ENCODE measurements at places on chromosomes 7 and 10.

DNA sequence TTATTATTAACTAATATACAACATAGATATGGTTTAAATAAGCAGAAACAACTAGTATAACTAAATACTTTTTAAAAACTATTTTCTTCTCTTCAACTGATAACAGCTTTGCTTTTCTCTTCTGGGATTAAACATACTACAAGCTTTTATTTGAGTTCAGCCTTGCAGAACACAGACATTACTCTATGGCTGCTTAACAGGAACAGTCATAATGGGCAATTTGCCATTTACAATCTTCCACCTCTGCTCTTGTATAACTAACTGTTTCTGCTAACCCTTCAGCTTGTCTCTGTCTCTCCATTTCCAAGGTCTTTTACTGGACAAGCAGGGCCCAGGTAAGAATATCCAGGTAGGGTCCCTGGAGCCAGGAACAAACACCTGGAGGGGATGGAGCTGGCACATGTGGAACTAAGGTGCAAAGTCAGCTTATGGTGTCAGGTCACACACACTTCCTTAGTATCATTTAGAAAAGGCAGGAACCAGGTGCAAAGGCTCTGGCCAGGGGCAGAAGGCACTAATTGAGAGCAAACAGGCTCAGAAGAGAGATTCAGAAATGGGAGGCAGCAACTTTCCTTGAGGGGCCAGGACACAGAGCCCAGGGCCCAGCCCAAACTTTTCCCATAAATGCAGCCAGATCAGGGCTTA lies 93.1 kb downstream of the STRA8 start:
- peak; percentile 75 for DNase-seq

GRCh38 chr7:117248829-117249228 lies 74.0 kb downstream of the WNT2 start:
- no peak for DNase-seq

DNA sequence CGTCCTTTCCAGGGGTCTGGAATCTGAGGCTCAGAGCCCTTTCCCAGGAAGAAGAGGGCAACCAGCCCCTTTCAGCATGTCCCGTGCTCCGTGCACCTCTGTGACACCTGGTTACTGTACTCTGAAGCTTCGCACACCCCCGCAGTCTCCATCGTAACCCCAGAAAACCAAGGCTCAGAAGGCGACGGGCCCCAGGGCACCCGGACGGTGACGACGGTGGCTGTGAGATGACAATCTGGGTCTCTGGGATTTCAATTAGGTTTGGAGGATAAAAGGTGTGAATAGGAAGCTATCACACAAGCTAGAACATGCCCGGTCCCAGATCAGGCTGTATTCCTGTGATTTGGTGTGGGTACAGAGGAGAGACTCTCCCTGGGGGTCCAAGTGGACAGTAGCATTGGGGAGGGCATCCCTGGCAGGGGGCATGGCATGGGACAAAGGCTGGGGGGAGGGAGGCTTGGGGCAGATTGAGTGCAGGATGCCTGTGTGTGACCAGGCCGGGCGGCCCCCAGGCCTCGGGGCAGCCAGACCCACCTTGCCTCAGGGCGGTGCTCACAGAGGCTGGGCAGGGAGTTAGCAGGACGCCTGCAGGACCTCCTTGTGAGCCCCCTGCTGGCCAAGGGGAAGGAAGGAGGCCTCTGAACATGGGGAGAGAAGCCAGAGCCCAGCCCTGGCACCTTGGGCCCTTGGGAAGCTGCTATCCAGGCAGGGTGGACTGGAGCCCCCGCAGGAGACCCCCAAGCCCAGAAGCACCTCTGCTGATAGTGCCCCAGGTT lies 23.4 kb upstream of the PSMG3 start:
- peak; percentile 23 for DNase-seq

DNA sequence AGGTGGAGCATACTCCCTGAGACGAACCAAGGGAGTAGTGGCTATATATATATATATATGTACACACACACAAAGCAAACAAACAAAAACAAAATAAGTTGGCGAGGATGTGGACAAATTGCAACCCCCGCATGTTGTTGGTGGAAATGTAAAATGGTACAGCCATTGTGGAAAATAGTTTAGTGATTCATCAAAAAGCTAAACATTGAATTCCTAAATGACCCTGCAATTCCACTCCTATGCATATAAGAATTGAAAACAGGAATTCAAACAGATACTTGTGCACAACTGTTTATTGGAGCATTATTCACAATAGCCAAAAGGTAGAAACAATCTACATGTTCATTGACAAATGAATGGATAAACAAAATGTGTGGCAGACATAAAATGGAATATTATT lies 407.9 kb downstream of the KCNMA1 start:
- DNase-seq = no peak

GRCh38 chr10:23630376-23630775 lies 191.5 kb downstream of the OTUD1 start:
- peak; percentile 22 for DNase-seq

DNA sequence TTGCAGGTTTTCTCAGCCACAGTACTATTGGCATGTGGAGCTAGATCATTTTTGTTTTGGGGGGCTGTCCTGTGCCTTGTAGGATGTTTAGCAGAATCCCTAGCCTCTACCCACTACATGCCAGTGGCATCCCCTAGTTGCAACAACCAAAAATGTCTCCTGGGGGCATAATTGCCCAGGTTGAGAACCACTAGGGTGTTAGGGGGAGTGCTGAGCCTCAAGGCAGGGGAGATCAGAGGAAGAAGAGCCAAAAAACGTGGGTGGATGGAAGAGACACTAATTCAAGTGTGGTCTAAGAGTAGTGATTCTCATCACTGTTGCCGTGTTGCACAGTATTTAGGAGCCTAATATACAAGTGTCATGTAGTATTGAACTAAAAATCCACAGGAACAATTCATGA lies 31.7 kb upstream of the CCNY start:
- DNase-seq = no peak

DNA sequence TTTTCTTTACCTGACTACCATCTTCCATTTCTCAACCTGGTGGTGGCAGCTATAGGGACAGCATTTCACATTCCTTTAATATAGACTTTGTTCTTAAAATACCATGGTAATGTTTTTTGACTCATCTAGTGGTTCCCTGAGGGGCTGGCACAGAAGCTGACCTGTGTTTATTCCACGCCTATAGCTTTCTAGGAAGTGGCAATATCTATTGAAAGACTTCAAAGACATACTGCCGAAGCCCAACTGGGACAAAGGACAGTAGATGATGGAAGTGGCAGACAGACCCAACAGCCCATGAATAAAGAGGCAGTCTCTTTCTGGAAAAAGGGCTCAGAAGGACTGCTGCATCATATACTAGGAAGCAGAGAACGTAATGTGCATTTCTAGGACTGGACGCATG lies 11.2 kb downstream of the SUN3 start:
- DNase-seq = no peak

DNA sequence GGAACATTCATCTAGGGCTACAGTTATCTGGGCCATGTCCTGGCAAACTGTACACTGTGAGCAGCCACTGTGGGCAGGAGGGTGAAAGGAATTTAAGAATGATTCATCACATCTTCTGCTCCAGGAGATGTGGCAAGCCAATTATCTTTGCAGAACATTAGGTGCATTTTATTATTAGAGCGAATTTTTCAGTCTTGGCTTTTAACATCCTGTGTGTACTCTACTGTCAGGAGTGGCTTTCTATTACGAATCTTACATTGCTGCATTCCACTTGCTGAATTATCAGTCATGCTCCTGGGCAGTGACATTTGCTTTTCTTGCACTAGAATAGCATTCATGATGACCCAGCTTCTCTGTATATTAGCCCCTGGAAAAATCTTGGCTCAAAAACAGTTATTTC lies 109.2 kb upstream of the TARP start:
- DNase-seq = no peak

DNA sequence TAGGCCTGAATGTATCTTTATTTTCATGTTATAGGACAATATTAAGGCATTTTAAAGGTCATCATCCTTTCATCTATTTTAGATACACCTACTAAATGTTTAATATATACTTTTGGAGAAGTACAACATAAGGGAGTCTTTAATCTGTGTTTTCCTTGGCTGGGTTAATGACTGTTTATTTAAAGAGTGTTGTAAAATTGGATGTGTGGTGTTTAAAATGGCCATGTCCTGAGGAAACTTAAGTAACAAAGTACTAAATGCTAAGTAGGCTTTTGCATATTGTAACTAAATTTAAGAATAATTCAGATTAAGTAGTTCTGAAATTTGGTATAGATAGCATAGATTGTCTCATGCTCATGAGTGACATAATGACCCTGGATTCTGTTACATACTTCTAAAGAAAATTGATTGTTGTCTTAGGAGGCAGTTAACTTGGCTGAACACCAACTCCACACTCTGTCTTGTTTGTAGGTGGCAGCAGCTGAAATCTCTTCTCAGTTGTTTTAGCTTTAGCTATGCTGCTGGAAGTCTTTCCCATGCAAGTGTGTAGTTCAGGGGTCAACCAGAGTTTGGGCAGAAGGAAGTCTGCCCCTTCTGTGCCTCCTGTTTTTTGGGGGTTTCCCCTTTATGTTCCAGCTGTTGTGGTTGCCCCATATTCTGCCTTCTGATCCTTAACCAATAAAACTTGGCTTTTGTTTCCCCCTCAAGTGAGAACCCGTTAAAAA lies 29.2 kb downstream of the DLD start:
- DNase-seq = no peak

GRCh38 chr7:117185124-117185523 lies 137.7 kb downstream of the WNT2 start:
- no peak for DNase-seq

- no peak for DNase-seq
These were observed 27.3 kb downstream of the CSTF2T start for GRCh38 chr10:51672039-51672535.

DNA sequence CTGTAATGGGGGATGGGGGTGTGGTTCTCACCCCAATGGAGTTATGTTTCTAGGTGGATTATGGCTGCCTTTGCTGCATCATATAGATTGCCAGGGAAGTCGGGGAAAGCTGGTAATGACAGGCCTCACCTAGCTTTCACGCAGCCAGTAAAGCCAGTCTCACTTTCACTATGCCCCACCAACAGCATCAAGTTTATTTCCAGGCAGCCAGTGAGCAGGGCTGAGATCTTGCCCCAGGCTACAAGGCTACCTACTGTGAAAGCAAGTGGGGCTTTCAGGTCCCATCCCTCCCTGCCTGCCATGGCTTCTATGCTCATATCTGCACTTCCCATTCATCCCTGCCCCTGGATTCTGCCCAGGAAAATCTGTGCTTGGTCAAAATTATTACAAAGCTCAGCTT lies 61.7 kb upstream of the NXPH1 start:
- no peak for DNase-seq

- no peak for DNase-seq
These were observed 149.5 kb downstream of the SEC23IP start for GRCh38 chr10:120041807-120042559.

DNA sequence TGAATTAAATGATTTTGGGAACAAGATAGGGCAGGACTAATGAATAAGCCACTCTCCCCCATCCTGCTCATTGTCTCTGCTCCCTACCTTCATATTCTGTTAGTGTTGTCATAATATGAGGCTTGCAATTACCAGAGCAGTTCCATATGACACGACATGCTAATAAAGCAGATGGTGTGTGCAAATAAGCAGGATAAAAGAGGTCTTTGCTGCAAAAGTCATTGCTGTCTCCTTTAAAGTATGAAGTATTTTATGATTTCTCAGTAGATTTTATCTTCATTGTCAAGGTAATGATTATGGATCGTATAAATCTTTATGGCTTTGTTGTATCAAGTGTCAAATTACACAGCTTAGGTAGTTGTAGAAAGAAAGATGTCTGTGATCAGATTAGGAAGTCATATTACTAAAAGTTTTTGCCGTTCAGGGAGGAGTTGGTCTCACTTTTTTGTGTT lies 114.8 kb downstream of the SDK1 start:
- no peak for DNase-seq

- DNase-seq = no peak
These were observed 17.6 kb downstream of the MINDY3 start for GRCh38 chr10:15842556-15843169.

GRCh38 chr10:103562383-103562782 lies 68.9 kb downstream of the NEURL1 start:
- DNase-seq = no peak

GRCh38 chr10:88227342-88228018 lies 355.6 kb downstream of the RNLS start:
- DNase-seq = no peak

GRCh38 chr7:44733708-44734481 lies 14.8 kb upstream of the ZMIZ2 start:
- no peak for DNase-seq

DNA sequence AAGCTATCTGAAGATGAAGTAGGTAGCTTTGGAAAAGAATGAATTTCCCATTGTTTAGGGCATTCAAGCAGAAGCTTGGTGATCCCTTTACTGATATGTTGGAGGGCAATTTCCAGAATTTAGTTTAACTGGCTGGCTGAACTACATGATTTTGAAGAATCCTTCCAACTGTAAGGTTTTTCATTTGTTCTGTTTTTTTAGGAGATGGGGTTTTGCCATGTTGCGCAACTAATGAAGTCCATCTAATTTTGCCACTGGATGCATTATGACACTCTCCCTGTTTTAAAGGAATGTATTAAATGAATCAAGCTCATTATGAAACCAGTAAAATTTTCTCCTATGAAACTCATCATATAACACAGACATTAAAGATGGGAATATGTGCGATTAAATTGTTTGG lies 6.1 kb upstream of the DDX50 start:
- no peak for DNase-seq

GRCh38 chr7:24877790-24878311 lies 102.1 kb downstream of the OSBPL3 start:
- no peak for DNase-seq

DNA sequence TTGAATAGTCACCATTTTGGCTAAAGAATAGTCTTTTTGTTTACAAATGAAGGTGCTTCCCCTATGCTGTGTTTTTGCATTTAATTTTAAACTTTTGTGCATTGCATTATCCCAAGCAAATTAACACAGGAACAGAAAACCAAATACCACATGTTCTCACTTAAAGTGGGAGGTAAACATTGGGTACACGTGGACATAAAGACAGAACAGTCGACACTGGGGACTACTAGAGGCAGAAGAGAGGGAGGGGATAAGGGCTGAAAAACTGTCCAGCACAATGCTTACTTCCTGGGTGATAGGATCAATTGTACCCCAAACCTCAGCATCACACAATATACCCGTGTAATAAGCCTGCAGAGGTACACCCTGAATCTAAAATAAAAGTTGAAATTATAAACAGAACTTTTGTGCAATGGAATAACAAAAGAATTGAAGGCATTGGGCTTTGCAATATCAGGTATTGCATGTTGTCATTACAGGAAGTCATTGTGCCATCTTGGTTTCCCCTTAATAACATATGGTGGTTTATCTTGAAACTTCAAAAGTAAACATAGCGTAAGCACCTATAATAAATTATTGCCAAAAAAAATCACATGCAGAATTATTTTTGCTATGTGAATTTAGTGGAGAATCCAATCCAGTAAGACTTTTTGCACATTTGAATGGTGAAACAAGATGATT lies 16.1 kb downstream of the ADD3 start:
- DNase-seq = no peak

GRCh38 chr10:108620821-108621534 lies 1302.3 kb downstream of the XPNPEP1 start:
- DNase-seq = no peak

GRCh38 chr10:27625452-27626211 lies 120.0 kb downstream of the MKX start:
- DNase-seq = no peak
